Adrenal gland (tissue), 19 donors: ENCODE measurements at places on chromosomes 4 and X. TPM values are rescaled to one million over a fixed set of nuclear protein-coding genes. Genes with fewer than 3 reads are reported as not detected.
A peak's percentile ranks its signal among the peaks of the same experiment; 100 is the strongest.

Gene IL13RA2
- 0.47 TPM for total RNA-seq

Gene TMSB15A
- not detected for total RNA-seq

Gene AKAP17A
- 34.2 TPM for total RNA-seq

Gene MSL3
- total RNA-seq: 16.0 TPM

GRCh38 chr4:186621959-186622553 is 66.7 kb upstream of the MTNR1A start:
- DNase-seq: no peak

GRCh38 chrX:40864972-40865371 is 129.6 kb upstream of the MED14 start:
- DNase-seq: no peak

- DNase-seq: peak; percentile 87
These were observed 36.0 kb upstream of the CD99L2 start for GRCh38 chrX:150934453-150934852.

GRCh38 chrX:151085207-151085606 is 91.2 kb upstream of the GPR50 start:
- no peak for DNase-seq

DNA sequence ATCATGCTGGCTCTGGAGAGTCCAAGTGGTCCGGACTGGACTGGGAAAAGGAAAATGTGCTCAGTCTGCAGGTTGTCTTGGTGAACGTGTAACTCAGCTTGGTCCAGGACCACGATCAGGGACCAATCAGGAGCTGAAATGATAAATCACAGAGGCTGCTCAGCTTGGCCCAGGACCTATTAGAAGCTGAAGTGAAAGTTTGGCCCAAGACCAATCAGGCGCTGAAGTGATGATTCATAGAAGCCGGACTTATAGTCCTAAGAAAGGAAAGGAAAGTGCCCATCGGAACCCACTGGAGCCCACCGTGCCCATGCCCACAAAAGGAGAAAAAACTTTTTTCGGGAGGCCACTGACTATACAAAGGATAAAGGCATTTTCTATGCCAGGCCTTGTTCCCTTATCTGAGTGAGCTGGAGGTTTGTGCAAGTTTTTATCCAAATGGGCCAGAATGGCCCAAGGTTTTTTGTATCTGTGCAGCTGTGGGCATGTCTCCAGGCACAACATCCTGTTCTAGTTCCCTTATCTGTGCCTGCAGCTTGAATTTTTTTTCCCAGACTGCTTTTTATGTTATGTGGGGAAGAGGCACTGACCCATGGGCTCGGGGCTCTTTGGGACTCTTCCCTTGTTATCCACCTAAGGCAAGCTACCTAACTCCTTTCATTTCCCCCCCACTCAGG is 194.4 kb downstream of the FAM133A start:
- peak; percentile 54 for DNase-seq

GRCh38 chr4:138428611-138429010 is 186.5 kb upstream of the SLC7A11 start:
- DNase-seq: no peak

- no peak for DNase-seq
These were observed 47.2 kb downstream of the SLC34A2 start for GRCh38 chr4:25702848-25703247.

DNA sequence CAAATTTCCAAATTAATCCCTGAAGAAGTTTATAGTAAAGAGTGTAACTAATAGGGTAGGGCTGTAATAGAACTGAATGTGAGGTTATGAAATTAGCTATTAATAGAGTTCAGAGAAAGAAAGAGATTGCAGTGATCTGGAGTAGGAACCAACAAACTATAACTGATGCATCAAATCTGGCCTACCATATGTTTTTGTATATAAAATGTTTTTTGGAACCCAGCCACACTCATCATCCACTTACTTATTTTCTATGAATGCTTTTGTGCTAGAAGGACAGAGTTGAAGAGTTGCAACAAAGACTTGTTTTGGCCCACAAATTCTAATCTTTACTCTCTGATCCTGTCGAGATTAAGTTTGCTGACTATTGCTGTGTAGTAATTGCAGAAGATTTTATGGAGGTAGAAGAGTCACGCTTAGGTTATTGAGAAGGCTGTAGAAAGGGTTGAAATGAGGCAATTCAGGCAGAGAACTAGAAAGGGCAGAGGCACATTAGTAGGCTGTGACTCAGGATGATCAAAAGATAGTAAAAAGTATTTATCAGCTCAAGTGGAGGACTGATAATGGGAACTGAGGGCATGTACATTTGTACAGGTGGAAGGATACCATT is 298.7 kb upstream of the EMCN start:
- no peak for DNase-seq
